ENCODE measurements at places on chromosomes 2 and 18.

GRCh38 chr2:95531254-95531771 lies 46.8 kb upstream of the TRIM43B start:
- no peak for DNase-seq

DNA sequence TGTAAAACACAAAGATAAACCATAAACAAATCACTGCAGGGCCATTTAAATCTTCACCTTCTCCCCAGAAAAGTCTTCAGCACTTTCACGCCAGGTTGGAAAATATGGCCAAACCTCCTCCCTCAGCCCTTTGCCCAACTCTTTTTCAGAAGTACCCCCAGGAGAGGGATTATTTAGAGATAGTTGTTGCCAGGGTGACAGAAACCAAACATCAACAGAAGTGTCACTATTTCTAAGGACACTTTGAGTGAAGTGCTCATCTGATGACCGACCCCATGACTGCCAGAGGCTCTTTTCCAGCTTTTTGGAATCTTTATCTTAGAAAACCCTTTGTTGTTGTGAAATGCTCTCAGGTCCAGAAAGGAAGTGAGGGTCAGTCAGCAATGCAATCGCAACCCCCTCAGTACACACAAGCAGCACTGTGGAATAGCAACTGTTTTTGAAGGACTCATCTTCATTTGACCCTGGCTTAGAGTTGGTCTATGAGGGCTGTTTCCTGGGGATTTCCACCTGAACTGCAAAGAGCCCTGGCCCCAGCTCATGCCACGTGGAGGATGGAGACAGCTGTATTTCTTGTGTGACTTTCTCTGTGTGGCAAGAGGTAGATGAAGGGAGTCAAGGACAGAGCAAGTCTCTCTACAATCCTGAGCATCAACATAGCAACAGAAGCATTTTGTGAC lies 114.0 kb upstream of the STON1 start:
- peak; percentile 2 for DNase-seq

- DNase-seq = no peak
These were observed 64.5 kb downstream of the SLC4A5 start for GRCh38 chr2:74278694-74279093.

GRCh38 chr2:231212329-231212845 lies 14.0 kb downstream of the ARMC9 start:
- no peak for DNase-seq

DNA sequence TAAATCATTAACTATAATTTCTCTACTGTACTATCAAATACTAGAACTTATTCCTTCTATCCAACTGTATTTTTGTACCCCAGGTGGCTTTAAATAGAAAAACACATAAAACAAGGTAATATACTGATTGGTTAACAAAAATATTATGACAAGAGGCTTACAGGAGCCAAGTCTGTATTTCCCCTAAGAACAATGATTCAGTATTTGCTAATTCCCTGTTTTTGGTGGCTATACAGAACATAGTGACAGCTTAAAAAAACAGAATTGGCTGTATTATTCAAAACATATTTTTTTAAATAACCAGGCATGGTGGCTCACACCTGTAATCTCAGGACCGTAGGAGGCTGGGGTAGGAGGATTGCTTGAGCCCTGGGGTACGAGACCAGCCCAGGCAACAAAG lies 16.3 kb downstream of the RTN4 start:
- no peak for DNase-seq

DNA sequence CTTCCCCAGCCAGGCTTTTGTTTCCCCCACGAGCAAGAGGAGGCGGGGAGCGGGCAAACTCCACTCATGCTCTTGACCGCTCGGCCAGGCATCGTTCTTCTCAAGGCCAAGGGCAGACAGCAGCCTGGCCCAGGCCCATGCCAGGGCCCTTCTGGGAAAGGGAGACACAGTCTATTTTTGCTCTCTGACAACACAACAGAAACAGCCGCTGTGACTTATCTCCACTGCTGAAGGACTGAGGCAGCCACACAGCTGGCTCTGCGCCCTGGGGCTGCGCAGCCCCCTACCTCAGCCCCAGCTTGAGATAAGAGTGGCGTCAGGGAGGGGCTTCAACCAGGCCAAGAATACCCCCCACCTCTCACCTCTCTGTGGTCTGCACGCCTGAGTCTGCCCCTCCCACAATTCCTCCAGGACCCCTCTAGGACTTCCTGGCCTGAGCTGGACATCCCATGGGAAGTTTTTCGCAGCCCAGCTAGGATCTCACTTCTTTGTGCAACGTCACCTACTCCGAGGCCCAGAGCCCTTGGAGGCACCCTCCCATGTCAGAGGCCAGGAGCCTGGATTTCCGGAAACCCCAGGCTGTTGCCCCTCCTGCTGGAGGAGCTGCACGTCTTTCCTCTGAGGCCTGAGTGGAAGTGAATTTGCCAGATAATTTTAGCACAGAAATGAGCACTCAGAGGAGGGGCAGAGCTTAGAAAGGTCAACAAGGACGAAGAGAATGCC lies 118.9 kb upstream of the OTOS start:
- DNase-seq = no peak

DNA sequence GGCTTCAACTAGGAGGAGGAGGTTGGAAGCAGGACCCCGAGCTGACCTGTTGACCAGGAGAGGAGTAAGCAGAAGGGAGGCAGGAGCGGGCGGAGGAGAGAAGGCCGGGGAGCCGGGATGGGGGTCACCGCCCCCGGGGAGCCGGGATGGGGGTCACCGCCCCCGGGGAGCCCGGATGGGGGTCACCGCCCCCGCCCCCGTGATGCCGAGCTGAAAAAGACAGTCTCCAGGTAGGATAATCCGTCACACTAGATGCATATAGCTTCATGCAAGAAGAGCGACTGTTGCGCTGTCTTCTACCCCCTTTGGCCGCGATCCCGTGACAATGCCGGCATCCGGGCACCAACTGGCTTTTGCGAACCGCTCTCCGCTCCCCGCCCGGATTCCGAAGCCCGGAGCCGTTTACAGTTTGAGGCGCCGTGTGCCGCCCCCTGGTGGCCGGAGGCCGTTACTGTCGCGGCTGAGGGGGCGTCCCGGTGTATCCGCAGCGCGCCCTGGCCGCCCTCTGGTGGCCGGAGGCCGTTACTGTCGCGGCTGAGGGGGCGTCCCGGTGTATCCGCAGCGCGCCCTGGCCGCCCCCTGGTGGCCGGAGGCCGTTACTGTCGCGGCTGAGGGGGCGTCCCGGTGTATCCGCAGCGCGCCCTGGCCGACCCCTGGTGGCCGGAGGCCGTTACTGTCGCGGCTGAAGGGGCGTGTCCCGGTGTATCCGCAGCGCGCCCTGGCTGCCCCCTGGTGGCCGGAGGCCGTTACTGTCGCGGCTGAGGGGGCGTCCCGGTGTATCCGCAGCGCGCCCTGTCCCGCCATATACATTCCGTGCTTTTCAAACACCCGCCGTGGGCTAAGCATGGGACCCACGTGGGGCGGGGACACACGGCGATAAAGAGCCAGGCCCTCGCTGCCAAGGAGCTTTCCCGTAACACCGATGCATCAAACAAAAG lies 89.6 kb downstream of the ACTR3 start:
- DNase-seq = no peak

- no peak for DNase-seq
These were observed 57.8 kb upstream of the HAAO start for GRCh38 chr2:42850016-42850805.

GRCh38 chr2:159064446-159065301 lies 96.2 kb downstream of the TANC1 start:
- no peak for DNase-seq
